ENCODE measurements at places on chromosomes 12 and 14. TPM values are rescaled to one million over a fixed set of nuclear protein-coding genes. Genes with fewer than 3 reads are reported as not detected.

Gene TMCC3
- total RNA-seq = 0.83 TPM

Gene KRT77
- not detected for total RNA-seq

Gene TSPAN19
- total RNA-seq = under 0.01 TPM

Gene LRP1-AS
- total RNA-seq = not detected

Gene TMEM229B
- 2.0 TPM for total RNA-seq

Gene TSHR
- total RNA-seq = 0.33 TPM

Gene GPR84
- total RNA-seq = not detected

Gene GUCY2C
- not detected for total RNA-seq

Gene SERPINA5
- total RNA-seq = not detected

Gene RNASE3
- total RNA-seq = not detected

Gene ANKS1B
- 0.87 TPM for total RNA-seq

Measured in smooth muscle cell of trachea (primary cell).